ENCODE measurements at places on chromosomes 16 and 17.

GRCh38 chr17:82006468-82007227 lies 16.0 kb downstream of the CENPX start:
- DNase-seq: no peak

GRCh38 chr17:16938031-16938430 lies 33.9 kb downstream of the TNFRSF13B start:
- no peak for DNase-seq

- DNase-seq: no peak
Observed at GRCh38 chr16:29977063-29977825, 3.6 kb downstream of the TAOK2 start.

- no peak for DNase-seq
Observed at GRCh38 chr17:9443811-9444210, 131.8 kb downstream of the STX8 start.

GRCh38 chr16:89173174-89173921 lies 1.8 kb downstream of the CDH15 start:
- no peak for DNase-seq

All from stimulated activated CD4-positive, alpha-beta T cell treated with anti-CD3 and anti-CD28 coated beads, Interleukin-1b, Interleukin-23, amount 100 ng/mL, for 48 hours (primary cell).